ENCODE measurements at places on chromosomes 2 and 18.

DNA sequence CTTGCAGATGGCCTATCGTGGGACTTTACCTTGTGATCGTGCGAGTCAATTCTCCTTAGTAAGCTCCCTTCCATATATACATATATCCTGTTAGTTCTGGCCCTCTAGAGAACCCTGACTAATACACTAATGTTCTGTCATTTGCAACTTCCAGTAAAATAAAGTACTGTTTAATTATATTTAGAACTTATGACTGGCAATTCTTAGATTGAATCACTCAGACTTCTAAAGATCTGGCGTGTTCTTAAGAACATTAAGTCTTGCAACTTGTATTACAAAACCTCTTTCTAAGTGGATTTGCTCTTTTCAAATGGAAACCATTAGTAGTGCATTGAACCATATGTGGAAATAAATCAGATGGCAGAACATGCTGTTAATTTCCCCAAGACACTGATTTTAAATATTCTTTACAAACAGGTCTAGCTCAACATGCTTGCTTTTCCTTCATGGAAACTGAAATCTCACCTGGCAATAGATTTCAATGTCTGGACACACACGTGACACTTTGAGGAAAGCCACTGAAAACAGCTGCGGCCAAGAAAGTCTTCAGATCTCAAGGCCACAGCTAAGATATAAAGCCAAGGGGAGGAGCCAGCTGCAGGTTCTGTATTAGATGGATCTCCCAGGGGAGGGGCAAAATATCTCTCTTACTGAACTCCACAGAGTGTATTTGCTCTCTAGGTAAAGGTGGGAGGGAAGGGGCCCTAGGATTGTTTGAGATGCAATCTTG is 50.6 kb downstream of the PMAIP1 start:
- DNase-seq, result no peak

DNA sequence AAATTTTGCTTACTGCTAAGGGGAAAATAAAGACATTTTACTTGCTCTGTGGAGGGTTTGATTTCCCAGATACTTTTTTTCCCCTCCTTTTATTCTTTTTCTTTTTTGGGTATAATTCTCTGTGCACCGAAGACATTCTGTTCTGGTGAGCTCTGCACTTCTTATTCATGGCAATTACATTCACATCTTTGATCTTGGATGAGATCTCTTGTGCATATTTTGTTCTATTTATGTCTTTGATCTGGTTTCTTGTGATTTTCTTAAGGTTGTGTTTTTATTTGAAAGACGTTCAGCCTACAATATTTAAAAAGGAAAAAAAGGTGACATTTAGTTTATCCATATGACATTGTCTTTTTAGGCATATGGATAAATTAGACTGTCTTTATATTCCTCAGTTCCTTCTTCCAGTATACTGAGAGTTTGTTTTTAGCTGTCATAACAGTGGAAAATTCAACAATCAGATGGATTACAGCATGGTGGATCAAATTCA is 33.7 kb upstream of the EPHA4 start:
- DNase-seq, result no peak

DNA sequence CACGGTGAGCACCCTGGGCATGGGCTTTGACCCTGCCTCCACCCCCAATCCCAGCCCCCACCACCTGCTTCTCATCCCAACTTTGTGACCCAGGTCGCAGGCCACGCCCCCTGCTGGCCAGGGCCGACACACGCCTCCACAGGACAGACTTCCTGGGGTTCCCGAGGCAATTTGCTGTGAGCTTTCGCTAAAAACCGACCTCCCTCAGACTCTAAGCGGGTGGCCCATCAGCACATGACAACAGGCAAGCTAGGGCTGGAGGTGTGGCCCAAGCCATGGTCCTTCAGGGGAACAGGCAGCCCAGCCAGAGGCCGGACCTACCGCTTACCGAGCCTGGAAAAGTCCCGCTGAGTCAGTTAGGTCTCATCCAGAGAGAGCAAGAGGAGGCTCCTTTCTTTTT is 31.9 kb downstream of the C1QL2 start:
- no peak for DNase-seq

- no peak for DNase-seq
Observed at GRCh38 chr18:34633368-34633767, 76.7 kb upstream of the DTNA start.

- DNase-seq, result no peak
Observed at GRCh38 chr2:120510751-120511395, 164.9 kb downstream of the INHBB start.

GRCh38 chr18:2557536-2557935 is 13.8 kb downstream of the METTL4 start:
- DNase-seq, result no peak

GRCh38 chr2:127605691-127606263 is 40.2 kb upstream of the GPR17 start:
- DNase-seq, result no peak

DNA sequence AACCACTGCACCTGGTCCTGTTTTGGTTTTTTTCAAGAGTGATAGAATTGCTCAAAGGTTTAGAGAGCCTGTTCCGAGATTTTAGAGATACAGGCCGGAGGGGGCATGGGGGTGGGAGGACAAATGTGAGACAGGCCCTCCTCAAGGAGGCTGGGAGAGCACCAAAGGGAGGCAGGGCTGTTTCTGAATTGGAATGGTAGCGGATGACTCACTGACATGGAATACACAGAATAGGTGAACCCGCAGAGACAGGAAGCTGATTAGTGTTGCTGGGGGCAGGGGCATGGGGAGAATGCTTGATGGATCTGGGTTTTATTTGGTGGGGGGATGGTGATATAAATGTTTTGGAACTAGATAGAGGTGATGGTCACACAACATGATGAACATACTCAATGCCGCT is 111.0 kb upstream of the MGAT5 start:
- no peak for DNase-seq

- DNase-seq, result no peak
Observed at GRCh38 chr2:111896576-111896975, 1.8 kb upstream of the MERTK start.

DNA sequence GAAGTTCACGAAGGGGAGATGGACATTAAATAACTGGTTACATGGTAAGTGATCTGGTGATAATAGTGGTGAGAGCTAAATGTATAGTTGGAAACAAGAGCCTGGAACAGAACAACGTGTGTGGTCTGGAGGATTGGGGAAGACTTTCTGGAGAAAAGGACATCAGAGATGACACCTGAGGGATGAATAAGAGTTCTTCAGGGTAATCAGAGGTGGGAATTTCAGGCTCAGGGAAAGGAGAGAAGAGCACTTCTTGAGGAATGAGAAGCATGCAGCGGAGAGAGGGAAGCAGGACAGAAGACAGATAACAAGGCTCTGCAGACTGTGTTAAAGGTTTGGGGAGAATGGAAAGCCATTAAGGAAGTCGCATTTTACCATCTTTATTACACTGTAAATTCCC is 450.7 kb downstream of the TNS1 start:
- no peak for DNase-seq

GRCh38 chr2:147222506-147222905 is 622.3 kb upstream of the ACVR2A start:
- no peak for DNase-seq

DNA sequence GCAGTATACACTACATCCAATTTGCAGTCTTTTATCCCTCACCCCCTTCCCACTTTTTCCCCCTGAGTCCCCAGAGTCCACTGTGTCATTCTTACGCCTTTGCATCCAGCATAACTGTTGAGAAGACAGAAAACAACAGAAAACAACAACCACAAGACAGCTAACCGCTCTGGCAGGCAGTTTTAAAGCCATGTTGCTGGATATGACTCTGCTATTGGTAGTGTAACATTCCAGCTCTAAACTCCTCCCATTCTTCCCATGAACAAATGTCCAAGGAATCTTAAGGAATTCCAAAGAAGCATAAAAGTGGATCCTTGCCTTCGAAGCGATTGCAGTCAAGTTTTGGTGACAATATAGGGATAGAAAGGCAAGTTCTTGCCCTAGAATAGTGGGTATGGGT is 599.1 kb downstream of the NYAP2 start:
- DNase-seq, result no peak

DNA sequence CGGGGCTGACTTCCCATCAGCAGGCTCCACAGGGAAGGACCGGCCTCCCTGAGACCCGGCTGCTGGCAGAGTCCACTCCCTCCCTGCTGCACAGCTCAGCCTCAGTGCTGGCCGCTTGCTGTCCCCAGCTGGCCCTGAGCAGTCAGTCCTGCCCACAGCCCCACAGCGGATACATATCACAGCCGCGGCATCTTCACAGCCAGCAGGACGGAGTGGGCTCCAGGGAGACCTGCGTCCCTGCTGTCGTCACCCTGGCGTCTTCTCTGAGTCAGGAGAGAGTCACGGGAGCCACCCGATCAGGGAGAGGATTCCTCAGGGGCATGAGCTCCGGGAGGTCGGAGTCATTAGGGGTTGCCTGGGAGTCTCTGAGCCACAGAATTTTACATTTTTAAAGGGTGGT is 13.1 kb upstream of the SNTG2 start:
- no peak for DNase-seq

DNA sequence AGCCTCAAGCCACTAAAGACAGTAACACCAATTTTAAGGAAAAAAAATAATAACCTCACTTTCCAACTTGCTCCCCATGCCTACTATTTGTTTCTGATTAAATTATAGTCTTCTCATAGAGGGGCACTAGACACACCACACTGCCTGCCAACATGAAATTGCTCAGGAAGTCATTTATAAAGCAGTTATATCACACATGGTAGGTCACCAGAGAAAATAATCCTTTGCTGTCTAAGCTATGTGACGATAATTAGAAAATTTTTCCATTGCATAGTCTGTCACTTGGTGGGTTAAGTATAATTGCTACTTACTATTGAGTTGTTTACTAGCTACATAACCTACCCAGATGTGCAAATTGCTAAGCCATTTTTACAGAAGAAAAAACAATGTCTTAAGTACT is 85.2 kb downstream of the INO80D start:
- DNase-seq, result no peak

- no peak for DNase-seq
Observed at GRCh38 chr18:42632801-42633200, 482.7 kb downstream of the RIT2 start.

DNA sequence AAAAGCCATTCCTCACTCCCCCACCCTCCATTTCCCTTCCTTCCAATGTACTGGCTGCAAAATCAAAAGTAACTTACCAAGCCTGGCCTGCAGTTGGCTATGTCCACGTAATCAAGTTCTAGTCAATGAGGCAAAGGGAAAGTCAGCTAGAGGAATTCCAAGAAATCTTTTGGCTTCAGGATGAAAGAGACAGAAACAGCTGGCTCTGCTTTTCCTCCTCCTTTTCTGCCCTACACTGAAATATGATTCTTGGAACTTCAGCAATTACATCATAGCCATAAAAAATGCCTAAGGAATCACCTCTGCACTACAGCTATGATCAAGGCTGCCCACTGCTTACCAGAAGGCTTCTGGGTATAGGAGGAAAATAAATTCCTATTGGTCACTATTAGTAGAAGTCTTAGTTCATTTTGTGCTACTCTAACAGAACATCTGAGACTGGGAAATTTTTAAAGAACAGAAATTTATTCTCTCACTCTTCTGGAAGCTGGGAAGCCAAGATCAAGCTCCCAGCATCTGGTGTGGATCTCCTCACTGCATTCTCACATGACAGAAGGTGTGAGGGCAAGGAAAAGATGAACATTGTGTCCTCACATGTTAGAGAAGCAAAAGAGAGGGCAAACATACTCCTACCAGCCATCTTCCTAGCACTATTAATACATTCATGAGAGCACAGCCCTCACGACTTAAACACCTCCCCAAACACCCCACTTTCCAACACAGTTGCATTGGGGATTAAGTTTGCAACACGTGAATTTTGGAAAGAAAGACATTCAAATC is 219.9 kb downstream of the TMX3 start:
- DNase-seq, result no peak

DNA sequence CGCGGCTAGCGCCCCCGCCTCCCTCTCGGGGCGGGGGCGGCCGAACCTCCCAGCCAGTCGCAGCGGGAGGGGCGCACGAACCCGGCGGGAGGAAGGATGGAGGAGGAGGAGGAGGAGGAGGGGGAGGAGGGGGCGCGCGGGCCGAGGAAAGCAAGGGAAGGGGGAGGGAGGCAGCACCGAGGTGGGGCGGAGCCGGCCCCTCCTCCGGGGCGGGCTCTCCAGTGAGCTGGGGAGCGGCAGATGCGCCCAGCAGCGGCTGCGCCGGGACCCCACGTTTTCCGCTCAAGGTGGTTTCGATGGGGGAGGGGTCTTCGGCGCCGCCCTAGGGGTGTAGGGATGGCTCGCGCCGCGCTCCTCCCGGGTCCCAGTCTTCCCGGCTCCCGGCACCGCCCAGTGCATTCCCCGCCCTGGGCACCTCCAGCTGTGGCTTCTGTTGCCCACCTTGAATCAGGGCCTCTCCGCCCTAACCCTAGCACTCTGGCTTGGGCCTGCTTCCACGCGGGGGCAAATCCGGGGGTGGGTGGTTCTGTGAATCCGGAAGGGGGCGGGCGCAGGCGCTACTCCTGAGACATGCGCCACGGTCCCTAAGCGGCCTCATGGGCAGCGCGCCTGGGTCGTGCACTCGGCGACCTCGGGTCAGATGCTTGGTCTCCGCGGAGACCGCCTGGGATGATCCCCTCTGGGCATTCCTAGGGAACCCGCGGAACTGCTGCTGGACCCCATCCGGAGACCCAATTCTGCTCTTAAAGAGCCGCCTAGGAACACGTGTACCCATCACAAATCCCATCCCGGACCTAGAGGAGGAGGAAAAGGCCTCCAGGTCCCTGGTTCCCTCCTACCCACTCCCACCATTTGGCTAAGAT is at the start of gene FBXO41:
FBXO41 (minus strand) TSS at position 183 of the 863 bp plus-strand sequence. CDS start 14,848 bp downstream, outside the sequence.
- DNase-seq, result no peak

All from Panc1 (cell line).